ENCODE measurements at places on chromosomes 12 and 14.

- DNase-seq = no peak
Observed at GRCh38 chr12:29971446-29971845, 187.7 kb upstream of the TMTC1 start.

- no peak for DNase-seq
Observed at GRCh38 chr14:79466938-79467527, 744.3 kb downstream of the DIO2 start.

DNA sequence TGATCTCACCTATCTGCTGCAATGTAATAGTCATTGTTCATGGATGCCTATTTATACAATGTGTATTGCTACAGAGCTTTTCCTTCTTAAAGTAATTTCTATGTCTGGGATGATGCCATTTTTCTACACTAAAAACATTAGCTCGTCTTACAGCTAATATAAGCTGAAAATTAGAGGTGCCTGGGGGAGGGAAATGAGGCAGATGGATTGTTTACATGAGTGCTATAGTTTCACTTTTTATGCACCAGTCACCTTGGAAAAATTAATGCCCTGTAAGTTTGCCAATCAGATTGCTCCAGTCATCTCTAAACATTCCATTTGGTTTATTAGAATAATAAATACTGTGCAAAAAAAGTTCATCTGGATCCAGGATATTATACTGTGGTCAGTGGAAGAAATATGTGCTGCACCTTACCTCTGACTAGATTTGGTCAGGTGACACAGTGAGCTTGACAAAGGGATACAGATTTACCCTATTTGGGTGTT, 436.2 kb downstream of the RAD51B start:
- no peak for DNase-seq

GRCh38 chr12:108507971-108508642, 7.0 kb upstream of the FICD start:
- DNase-seq = no peak

DNA sequence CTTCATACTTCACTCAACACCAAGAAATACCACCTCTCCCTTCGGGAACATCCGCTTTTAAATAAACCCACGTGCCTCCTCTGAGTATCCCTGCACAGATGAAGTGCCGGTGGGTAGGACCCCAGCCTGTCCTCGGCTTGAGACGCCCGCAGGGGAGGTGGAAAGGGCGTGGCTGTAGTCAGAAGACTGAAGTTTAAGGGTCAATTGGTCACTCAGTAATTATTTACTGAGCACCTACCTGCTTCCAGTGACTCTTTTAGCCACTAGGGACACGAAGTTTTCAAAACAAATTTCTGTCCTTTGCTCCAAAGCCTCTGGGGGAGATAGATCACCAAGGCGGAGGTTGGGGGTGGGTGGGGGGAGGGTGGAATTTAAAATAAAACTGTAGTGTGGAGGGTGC, 309.4 kb downstream of the VRK1 start:
- DNase-seq = no peak

GRCh38 chr12:130155416-130156073, 6.7 kb upstream of the FZD10 start:
- DNase-seq = no peak

- no peak for DNase-seq
Observed at GRCh38 chr12:58801986-58802385, 118.3 kb downstream of the LRIG3 start.

GRCh38 chr12:32031109-32031508, 71.9 kb downstream of the RESF1 start:
- DNase-seq = no peak

DNA sequence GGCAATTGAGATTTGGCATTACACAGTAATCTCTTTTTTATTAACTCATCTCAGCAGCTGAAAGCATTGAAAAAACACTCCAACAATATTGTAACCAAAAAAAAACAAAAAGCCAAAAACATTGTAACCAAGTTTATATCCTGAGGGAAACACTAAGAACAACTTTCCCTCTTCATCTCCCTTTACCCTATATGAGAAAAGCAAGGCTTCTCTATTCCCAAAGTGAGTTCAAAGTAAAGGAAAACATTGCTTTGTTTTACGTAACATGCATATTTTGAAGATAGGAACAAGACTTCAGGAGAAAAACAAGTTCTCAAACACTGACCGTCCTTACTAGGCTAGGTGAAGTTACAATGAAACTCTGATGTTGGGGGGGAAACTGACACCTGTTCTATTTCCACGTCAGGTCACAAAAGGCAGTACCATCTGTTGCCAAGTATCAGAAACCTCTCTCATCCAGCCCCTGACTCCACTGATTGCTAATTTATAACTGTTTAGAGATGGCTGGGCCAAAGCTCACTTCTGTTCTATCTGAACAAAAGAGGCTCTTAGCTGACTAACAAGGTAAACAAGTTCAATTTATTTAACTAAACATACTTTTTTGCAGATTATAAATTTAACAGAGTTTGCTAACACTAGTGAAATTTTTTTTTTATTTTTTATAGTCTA, 67.9 kb upstream of the PLXNC1 start:
- no peak for DNase-seq

GRCh38 chr12:53065975-53066931, 12.9 kb downstream of the SPRYD3 start:
- DNase-seq = peak; percentile 83

DNA sequence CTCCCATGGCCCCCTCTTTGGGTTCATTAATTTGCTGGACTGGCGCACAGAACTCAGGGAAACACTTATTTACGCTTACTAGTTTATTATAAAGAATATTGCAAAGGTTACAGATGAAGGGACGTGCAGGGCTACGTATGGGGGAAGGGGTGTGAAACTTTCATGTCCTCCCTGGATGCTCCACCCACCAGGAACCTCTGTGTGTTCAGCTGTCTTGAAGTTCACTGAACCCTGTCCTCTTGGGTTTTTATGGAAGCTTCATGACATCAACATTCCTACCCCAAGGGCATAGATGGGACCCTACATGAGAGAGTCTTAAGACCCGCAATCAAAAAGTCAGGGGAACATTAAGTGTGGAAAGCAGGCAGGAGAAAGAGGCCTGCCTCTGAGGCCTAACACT, 58.1 kb downstream of the ADIPOR2 start:
- no peak for DNase-seq

- no peak for DNase-seq
Observed at GRCh38 chr14:99195602-99196309, 76.2 kb downstream of the BCL11B start.

GRCh38 chr14:29799464-29800095, 128.1 kb downstream of the PRKD1 start:
- no peak for DNase-seq

GRCh38 chr14:73727166-73727565, 13.0 kb upstream of the PNMA1 start:
- no peak for DNase-seq

- DNase-seq = peak; percentile 71
Observed at GRCh38 chr12:100574187-100575074, 947 bp downstream of the GAS2L3 start.

DNA sequence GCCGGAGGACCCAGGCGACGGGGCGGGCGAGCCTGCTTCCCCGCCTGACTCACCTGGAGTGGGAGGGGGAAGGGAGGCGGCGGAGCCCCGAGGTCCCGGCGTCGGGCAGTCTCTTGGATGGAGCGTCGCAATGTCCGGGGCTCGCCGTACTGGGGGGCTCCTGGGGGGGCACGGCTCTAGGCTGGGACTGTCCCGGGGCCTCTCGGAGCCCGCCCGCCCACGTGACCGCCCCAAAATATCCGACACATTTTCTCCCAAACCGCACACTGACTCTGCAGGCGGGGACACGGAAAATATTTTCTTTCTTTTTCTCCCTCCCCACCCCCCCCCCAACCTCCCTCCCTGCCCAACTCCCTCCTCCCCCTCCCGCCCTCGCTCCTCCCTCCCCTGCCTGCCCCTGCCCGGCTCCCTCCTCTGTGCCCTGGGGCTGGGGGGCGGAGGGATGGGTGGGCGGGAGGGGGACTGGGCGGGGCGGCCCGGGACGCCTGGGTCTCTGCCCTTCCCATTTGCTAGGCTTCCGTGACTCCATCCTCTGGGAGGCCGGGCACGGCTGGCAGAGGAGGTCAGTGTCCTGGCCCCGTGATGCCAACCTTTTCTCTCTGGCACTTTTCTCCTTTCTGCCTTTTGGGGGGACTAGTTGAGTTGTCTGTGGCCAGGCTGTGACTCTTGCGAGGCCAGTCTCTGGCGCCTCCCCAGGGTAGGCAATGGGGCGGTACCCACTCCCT, at the start of gene RARG:
RARG (minus strand) TSS at position 289 of the 725 bp plus-strand sequence. CDS start 4,664 bp downstream, outside the sequence.
- DNase-seq = no peak

DNA sequence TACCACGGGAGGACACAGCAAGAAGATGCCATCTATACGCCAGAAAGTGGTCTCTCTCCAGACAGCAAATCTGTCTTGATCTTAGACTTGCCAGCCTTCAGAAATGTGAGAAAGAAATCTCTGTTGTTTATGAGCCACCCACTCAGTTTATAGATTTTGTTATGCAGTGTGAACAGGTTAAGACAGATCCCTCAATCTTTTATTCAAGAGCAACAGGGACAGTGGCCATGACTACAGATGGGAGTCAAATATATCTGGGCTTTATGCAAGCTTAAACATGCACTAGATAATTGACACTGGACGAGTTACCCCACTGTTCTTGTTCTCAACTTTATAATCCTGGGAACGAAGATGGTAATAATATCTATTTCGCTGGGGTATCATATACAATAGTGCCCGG, 288.7 kb downstream of the RPAP3 start:
- no peak for DNase-seq

DNA sequence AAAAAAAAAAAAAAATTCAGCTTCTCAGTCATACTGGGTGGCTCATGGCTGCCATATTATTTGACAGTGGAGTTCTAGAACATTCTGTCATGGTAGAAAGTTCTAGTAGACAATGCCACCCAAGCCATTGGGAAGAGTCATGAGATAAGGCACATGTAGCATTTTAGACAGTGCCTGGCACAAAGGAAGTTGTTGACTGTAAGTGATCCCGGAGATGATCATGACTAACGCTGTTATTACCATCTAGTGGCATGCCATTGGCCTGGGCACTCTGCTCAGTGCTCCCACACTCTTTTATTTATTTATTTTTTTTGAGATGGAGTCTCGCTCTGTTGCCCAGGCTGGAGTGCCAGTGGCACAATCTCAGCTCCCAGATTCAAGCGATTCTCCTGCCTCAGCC, 80.4 kb downstream of the FOXN4 start:
- DNase-seq = no peak

DNA sequence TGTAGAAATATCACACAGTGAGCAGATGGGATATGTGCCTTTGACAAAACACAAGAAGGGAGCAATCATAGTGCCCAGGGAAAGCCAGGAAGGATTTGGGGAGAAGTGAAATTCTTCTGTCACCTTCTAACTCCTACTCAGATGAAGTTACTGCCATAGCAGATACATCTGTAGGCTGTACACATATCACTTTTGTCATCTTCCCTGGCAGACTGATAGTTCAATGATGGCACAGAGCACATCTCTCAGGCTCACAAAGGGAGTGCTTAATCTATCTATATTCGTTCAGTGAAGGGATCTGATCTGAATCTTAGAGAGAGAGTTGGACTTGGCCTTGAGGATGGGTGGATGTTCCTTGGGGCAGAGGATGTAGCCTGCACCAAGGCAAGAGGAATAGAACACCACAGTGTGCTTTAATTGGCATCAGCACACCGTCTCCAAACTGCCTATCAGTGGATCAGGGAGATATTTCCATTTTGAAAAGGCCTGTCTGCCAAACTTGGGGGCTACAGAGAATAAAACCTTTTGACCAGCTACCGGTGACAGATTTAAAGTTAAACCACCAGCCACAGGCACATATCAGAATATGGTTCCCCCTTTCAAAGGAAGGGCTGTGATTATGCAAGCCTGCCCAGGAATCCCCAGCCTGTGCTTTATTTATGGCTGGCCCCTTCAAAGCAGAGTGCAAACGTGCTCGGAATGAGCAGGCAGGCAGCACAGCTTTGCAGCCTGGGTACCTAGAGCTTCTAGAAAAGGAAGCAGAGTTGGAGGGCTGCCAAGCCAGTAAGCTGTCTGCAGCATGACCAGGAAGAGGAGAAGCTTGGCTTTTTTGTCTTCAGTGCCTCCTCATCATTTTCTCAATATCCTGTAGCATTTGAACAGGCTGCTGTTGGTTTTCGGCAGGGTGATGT, 165.5 kb upstream of the DYRK2 start:
- DNase-seq = peak; percentile 89

DNA sequence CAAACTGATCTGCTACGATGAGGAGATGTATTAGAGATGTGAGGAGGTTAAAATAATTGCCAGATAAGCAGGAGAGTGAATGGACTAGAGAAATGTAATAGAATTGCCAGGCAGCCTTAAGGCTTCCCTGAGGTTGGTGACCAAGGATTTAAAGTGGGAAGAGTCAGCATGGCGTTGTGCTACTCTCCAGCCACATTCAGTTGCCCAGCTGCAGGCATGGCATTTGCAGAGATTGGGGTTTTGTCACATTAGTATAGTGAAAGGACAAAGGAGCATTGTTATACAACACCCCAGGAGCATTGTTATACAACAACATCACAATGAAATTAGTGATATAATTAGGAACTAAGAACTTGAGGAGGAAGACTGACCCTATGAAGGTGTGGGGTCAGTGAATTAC, 31.7 kb downstream of the MARK3 start:
- DNase-seq = no peak

DNA sequence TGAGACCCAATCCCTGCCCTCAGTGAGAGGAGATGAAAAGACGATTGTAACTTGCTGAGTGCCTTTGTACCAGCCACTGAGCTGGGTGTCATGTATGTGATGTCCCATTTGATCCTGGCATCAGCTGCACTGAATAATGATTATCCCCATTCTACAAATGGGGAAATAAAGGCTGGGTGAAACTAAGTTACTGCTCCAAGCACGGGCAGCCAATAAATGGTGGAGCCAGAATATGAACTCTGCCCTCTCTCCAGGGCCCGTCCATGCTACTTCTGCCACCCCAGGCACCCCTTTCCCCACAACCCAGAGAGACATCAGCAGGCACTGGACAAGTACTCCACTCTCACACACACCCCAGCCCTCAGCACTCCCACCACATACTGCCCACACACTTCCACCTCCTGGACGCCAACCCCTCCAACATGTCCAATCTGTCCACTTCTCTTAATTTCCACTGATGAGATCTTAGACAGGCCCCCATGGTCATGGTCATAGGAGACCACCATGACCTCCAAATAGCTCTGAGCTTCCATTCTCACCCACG, 115.8 kb downstream of the DICER1 start:
- no peak for DNase-seq

DNA sequence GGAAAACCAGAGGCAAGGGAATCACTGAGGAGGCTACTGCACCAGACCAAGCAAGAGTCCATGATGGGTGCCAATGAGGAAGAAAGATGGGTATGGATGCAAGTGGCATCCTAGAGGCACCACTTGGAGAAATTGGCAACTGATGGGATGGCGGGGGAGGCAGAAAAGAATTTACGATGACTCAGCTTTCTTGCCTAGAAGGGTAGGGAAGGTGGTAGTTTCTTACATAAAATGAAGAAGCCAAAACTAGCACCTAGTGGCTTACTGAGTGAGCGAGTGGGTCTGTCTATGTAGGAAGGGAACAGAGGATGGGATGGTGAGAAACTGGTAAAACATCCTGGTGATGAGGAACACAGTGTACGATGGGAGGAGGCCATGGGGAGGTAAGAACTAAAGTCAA, 80.8 kb downstream of the CIT start:
- no peak for DNase-seq
